ENCODE measurements at places on chromosomes 7 and 10.

- DNase-seq = no peak
These were observed 238.1 kb upstream of the CSTF2T start for GRCh38 chr10:51937308-51938140.

DNA sequence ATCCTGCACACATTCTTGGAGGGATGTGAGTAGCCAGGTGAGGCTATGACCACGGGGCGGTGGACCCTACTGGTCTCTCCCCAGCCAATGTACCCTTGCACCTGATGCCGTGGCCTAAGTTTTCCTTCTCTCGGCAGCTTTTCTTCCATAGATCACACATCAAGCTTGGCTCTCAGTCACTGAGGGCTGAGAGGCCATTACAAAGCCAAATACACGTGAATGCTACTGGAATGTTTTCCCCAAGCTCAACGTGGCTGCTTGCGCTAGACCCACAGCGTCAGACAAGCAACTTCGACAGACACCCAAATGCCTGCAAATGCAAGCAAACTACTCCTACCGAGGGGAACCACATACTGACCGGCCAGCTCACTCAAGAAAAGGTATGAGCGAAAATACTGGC lies 83.1 kb downstream of the PRPF18 start:
- DNase-seq = no peak

DNA sequence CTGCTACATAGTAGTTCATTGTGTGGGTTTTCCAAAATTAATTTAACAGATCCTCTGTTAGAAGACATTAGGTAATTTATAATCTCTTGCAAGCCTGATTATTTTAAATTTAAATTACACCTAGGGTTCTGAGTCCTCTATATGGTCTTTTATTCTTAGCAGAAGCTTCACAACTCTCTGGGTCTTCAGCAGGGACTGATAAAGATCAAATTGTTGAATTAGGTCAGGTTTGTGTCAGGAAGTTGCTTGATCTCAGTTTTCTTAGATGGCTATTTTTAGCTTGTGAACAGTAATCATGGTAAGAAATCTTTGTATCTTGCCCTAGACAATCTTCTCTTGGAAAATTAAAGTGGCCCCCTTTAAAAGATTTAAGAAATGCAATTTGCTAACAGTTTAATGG lies 183.1 kb upstream of the HDAC9 start:
- no peak for DNase-seq

- no peak for DNase-seq
These were observed 44.9 kb upstream of the UBN2 start for GRCh38 chr7:139186146-139186545.

DNA sequence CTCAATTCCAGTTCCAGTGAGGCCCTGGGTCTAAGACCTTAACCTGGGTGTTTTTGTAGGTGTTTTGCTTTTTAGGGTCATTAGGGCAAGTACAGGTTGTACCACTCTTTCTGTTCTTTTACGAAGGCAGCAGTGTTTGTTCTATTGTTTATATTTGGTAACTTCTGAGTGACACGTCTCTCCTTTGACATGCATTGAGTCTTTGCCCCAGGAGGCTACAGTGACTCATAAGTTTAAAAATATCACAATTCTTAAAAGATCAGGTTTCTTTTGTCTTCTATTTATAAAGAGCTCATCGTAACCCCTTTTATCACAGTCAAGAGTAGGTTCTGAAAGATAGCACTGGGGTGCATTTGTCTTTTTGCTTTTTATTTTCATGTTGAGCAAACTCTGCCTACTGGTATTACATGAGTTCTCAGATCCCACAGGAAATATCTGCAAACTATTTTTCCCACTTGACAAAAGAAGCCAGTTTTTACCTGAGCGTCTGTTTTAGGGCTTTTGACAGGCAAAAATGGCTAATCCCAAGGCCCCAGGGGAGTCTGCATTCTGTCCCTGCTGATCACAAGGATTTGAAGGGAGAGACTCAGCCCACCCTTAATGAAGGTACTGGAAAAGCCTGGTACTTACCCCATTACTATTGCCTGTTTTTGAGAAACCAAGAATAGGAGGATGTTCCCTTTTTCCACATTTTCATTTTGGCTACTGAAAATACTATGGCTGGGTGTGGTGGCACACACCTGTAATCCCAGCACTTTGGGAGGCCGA lies 7.9 kb downstream of the NUDT13 start:
- no peak for DNase-seq

DNA sequence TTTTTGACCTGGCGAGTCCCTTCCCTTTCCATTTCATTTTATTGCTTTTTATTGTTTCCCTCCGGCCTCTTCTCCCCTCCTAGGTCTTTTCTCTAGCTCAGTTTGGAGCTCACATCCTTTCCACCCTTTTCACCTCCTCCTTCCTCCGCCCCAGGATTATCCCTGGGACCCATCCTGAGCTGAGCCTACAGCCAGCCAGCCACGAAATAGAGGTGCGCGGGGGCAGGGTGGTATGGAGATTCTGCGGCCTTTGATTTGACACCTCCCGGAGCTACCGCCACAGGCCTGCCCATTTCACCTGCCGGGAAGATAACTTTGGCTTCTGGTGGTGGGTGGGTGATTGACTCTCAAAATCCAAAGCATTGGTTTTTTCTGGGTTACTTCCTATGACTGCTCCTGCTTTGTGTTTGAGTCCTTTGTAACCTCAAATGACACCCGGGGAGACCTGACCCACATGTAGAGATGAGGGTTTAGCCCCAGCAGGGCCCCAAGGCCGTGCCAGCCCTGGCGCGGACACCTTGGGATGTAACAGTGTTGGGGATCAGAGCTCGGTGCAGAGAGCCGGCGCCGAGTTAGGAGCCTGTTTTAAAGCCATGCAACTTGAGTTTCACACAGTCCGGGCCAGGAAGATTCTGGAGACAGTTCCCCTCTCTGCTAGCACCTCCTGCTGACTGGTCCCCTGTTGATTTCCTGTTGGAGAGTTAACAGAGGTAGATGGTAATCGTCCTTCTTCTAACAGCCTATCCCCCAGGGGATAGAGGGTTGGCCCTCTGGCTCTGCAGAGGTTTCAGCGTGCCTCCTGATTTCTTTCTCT lies 1.5 kb downstream of the DUSP5 start:
- DNase-seq = no peak

- DNase-seq = no peak
These were observed 77.0 kb downstream of the PFKFB3 start for GRCh38 chr10:6279540-6280267.

- no peak for DNase-seq
These were observed 709.4 kb downstream of the AUTS2 start for GRCh38 chr7:70307544-70308106.

DNA sequence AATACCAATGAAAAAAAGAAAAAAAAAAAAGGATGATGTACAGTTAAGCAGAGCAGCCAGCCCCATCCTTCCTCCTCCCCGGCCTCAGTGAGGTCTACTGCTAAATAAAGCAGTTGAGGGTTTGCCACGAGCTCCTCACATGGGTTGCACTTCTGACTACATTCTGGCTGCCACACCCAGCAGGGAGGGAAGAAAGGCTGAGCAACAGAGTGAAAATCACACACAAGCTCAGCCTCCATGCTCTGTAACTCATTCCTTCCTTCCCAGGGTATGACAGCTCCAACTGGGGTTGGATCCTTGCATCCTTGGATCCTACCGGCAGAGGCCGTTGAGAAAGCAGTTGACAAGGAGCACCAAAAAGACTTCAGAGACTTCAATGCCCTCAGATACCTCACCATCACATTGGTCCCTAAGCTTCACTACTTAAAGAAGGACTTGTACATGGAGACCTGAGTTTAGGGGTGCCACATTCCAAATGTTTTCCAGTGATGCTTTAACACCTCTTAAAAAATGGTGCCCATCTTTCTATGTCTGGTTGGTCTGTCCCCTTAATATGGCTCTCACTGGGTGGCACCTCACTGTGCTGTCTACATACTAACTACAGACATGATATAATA lies 52.9 kb upstream of the PIK3CG start:
- no peak for DNase-seq

GRCh38 chr10:96891840-96892239 lies 59.7 kb downstream of the LCOR start:
- no peak for DNase-seq

DNA sequence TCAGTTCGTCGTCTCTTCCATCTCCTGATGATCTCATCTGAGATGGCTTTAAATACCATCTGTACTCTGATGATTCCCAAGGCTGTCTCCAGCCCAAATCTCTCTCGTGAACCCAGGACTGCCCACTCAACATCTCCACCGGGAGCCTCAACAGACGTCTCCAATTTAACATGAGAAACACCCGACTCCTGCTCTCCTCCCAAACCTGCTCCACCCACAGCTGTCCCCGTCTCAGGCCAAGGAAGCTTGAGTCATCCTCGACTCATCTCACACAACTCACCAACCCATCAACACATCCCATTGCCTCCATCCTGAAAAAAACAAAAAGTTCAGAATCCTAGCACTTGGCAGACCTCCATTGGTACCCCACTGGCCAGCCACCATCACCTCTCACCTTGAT lies 29.7 kb upstream of the CALN1 start:
- DNase-seq = no peak

DNA sequence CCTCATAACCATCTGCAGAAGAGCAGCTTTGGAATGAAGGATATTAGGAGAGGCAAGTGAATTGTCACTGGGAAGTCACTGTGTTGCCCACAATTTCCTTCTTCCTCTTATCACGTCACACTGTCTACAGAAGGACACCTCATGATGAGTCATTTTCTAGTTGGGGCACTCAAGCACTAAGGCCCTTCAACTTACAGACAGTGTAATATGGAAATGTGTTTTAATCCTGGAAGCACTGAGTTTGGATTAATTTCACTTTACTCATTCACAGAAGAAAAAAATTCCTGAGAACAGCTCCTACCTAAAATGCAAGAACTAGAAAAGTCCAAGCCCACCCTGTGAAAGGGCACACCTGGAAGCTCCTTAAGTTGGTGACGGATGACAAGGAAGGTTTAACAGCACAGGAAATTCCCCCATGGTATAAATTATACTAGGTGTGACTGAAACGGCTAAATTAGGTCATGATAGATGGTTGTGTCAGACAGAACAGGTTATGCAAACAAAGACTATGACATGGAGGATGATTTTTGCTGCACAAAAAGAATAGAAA lies 56.6 kb downstream of the PARD3 start:
- DNase-seq = no peak

DNA sequence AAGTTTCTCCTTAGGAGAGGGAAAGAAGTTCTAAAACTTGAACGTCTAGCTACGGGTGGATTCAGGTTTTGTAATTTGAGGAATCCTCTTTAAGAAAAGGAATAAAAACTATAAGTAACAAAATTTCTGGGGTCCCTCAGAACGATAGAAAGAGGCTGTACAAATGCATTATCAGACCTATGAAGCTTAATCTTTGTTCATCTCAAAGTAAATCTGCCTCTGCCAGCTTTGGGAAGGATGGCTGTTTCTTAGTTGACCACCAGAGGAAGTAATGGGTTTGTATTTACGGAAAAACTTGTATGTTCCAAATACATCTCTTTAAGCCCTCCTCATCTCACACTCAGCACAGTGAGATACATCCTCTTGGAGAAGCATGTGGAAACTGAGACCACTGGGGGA lies 864 bp downstream of the PSTK start:
- DNase-seq = peak; percentile 54

DNA sequence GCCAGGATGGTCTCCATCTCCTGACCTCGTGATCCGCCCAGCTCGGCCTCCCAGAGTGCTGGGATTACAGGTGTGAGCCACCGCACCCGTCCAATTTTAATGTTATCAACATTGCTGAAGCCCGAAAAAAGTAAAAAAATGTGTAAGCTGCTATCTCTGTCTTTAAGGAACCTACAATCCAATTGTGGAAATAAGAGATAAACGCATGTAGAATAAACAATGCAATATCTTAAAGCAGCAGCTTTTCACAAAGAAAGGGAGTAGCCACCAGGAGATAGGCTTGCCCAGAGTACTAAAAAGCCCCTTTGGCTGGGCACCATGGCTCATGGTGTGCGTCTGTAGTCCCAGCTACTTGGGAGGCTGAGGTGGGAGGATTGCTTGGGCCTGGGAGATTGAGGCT lies 282.9 kb upstream of the LYZL1 start:
- DNase-seq = no peak

GRCh38 chr10:71741671-71742070 lies 22.1 kb upstream of the C10orf105 start:
- DNase-seq = no peak

DNA sequence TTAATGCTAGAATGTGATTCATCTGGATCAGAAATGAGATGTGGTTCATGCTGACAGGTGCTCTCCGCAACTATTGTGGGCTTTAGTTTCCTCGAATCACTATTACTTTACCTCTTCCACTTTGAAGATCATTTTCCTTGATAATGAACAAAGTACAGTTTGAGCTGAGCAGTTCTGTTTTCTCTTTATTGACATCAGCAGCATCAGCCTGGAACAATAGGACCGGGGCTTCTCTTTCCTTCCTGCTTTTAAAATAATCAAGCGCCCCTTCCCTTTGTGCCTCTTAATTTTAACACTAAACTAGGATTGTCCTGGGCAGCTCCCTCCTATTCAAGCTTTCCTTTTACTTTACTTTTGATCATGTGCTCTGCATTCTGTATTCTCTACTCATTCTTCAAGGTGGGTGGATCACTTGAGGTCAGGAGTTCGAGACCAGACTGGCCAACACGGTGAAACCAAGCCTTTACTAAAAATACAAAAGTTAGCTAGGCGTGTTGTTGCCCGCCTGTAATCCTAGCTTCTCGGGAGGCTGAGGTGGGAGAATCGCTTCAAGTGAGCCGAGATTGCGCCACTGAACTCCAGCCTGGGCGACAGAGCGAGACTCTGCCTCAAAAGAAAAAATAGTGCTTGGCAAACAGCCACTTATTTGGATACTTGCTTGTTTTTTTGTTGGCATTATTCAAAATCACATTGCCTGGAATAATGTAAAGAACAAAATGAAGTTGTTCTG lies 67.0 kb upstream of the RHEB start:
- DNase-seq = no peak

DNA sequence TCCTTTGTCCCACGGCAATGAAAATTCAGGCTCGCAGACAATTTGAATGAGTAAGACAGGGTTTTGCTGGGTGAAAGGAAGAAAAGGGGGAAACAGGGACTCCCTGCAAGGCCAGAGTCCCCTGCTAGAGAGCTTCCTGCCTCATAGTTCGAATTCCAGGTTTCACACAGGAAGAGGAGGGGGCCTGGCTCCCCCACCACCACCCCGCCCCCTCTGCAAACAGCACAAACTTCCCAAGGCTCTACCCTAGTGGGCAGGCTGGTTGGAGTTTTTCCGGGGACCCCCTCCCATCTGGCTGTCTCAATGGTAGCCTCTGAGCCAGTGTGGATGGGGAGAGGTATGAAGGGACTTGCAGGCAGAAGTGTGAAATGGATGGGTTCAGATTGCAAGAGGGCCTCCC lies 57.4 kb upstream of the NEBL start:
- DNase-seq = no peak

- DNase-seq = no peak
These were observed 664.9 kb downstream of the SUGCT start for GRCh38 chr7:40799493-40800403.

DNA sequence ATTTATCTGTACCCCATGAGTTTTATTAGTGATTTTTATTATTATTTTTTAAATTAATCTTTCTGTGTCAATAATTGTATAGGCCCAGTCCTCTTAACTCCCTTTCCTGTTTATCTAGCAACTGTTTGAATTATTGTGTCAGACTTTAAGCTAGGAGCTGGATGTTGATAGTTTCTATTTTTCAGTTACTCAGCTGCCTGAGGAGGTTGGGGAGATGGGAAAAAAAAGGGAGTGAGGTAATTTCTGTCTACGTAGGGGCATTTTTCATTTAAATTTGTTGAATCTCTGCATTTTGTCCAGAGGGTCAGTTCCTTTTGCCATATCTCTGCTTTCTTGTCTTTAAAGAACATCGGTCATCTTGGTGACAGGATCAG lies 5.0 kb upstream of the ZNF518A start:
- no peak for DNase-seq
